ENCODE measurements at places on chromosomes 7 and 10.

GRCh38 chr7:16929146-16929762 is 47.5 kb upstream of the AGR3 start:
- H3K27me3 ChIP-seq: peaks cover 4% of the 10 kb centered on the region
- no peak for DNase-seq
- no peak overlapping the region for H3K4me3 ChIP-seq
- H3K27ac ChIP-seq: no peak overlapping the region
- no peaks in the 10 kb centered on the region for H3K36me3 ChIP-seq

DNA sequence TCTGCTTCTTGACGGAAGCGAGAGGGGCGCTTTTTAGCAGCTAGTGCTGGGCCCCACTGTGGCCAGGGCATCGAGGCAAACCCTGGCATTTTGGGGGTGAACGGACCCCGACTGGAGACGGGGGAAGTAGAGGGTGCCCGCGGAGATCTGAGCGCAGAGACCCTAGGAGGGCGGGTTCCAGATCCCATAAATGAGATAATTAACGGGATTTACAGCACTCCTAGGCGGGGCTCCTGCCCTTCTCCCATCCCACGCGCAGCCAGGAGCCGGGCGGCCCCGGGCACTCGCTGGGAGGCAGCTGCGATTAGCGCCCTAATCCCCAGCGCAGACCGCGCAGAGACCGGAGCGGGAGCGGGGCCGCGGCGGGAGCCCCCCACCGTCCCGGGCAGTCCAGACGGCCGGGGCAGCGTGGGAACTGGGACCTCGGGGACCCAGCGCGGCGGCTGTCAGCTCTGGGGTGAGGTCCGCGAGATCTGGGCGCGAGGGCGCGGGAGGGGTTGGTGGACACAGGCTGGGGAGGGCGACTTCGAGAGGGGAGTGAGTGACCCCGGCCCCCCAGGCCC is 735 bp downstream of the JCAD start:
- peaks cover 10% of the 10 kb centered on the region for H3K4me1 ChIP-seq
- DNase-seq: no peak
- H3K27me3 ChIP-seq: peaks cover 10% of the 10 kb centered on the region
- no peaks in the 10 kb centered on the region for H3K36me3 ChIP-seq
- H3K4me3 ChIP-seq: no peak overlapping the region

- DNase-seq: no peak
- no peaks in the 10 kb centered on the region for H3K27me3 ChIP-seq
- H3K4me1 ChIP-seq: peaks cover 10% of the 10 kb centered on the region
- no peak overlapping the region for H3K4me3 ChIP-seq
- no peak overlapping the region for H3K27ac ChIP-seq
These were observed 3.9 kb downstream of the PIK3AP1 start for GRCh38 chr10:96716390-96716789.

- no peak for DNase-seq
- no peaks in the 10 kb centered on the region for H3K27me3 ChIP-seq
- peaks cover 32% of the 10 kb centered on the region for H3K36me3 ChIP-seq
- no peak overlapping the region for H3K4me3 ChIP-seq
These were observed 41.4 kb downstream of the STAM start for GRCh38 chr10:17685233-17685840.
